ENCODE measurements at places on chromosomes 7 and 10. TPM values are rescaled to one million over a fixed set of nuclear protein-coding genes. Genes with fewer than 3 reads are reported as not detected.

DNA sequence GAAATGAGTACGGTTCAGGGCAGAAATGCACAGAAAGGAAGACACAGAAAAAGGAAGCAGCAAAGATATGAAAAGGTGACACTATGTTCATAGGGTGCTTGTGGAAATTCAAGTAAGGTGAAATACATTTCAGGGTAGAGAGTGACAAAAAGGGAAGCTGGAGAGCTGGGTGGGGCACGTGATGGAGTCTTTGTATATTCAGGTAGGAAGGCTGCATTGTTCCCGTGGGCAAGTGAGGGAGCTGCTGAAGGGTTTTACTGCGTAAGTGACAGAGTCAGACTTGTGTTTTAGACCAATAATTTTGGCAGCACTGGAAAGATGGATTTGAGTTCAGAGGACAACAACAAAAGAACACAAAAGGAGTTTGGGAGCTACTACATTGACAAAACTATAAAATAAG is 35.3 kb upstream of the ANK3 start:
- no peak for DNase-seq

GRCh38 chr7:158274404-158274811 is 313.2 kb downstream of the PTPRN2 start:
- DNase-seq = no peak

DNA sequence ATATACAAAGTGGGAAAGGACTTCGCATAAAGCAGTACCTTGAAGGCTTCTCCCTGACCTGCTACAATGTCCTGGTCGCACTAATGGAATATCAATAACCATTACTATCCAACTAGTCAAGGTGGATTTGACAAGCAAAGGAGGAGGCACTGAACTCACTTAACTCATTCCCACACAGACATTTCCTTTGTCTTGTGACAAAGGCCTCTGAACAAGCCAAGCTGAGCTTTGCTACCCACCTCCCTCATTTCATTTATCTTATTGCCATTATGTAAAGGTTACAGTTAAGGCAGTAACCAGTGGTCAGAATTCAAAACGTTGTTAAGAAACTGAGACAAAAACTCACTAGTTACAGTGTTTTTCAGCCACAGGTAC is 7.3 kb downstream of the ELMO1 start:
- no peak for DNase-seq

DNA sequence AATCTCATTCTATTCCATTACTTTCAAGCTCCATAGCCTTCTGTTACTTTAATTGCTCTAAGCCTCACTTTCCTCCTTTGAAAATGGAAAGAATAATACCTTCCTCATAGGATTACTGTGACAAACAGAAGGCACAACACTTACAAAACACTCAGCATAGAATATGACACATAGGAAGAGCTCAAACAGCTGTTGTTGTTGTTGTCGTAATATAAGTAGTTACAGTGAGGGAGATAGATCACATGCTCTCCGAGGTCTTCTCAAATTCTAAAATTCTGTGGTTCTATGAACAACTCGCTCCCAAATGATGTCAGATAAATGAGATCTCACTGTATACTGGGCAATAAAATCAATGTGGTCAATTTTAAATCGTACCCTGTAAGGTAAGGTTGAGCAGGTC is 1049.3 kb upstream of the C7orf33 start:
- no peak for DNase-seq

GRCh38 chr7:131530137-131530536 is 26.3 kb downstream of the PODXL start:
- no peak for DNase-seq

The CNPY1 gene
- not detected for polyA plus RNA-seq

DNA sequence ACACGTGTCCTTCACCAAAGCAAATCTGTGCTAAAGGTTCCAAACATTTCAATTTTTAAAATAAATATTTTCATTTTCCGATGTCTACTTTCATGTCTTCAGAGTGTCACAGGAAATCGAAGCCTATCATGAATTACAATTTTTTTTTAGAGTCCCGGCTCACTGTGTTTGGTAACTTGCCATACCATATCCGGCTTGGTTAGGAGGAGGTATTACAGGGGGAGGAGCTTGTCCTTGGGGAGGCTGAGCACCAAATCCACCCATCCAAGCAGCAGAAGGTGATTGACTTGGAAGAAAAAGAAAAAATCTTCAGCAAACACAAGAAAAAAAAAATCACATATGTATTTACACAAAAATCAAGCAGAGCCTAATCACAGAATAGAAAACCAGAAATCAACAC is 21.3 kb downstream of the TIAL1 start:
- DNase-seq = no peak

DNA sequence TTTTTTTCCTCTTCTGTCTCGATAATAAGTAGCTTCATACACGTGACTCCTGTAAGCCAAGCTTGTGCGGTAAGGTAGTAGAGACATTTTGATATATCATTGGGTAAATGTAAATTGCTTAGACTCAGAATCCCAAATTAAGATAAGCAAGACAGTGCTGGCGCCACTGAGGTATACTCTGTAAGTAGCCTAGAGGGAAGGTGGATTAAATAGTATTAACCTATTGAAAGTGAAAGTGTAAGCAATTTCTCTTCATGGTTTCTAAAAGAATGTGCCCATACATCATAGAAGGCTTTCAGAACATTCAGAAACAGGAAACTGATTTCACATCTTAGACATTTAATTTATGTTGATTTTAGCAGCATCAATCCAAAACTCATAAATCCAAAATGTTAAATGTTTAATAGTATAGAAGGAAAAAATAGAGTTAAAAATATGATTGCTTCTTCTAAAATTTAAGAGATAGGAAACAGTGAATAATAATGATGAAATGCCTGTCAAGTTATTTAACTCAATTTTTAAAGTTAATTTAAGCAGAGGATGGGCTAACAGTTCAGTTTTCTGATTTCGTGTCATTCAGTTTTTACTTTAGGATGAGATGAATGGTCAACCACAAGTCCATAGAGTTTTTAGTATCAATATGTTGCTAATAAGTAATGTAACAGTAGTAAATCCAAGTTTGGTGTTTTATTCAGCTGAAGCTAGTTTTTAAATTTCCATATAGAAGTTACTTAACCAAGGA is 36.8 kb downstream of the LRRC72 start:
- no peak for DNase-seq

DNA sequence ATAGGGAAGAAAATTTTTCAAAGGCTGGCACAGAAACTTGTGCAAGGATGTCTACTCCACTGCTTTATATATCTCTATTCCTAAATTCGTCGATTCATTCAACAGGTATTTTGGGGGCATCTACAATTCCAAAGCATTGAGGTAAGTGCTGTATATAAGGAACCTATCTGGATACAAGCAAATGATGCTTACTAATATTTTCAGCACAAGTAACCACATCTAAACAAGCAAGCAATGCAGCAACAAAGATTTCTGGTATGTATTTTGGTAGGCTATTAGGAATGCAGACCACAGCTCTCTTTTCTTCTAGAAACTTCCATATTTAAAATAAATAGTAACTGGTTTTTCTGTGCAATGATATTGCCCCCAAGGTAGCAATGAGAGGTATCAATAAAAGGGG is 183.9 kb downstream of the SGMS1 start:
- DNase-seq = no peak

GRCh38 chr10:69316313-69317059 is 38.2 kb downstream of the HK1 start:
- no peak for DNase-seq

Measured in stomach (tissue), 19 donors.